ENCODE measurements at places on chromosomes 2 and 18. TPM values are rescaled to one million over a fixed set of nuclear protein-coding genes. Genes with fewer than 3 reads are reported as not detected.

The REG1B gene
- 0.39 TPM for polyA plus RNA-seq

The CDH2 gene
- polyA plus RNA-seq, result 0.96 TPM

- H3K27me3 ChIP-seq, result peaks cover 4% of the 10 kb centered on the region
- no peak for DNase-seq
- H3K4me3 ChIP-seq, result no peak within 1 kb of the TSS
- H3K4me1 ChIP-seq, result no peaks in the 10 kb centered on the region
These were observed at the start of gene TNS1 for GRCh38 chr2:218002845-218003180. TNS1 (minus strand) TSS chr2:218002995; CDS start chr2:218002872, 123 bp downstream.

DNA sequence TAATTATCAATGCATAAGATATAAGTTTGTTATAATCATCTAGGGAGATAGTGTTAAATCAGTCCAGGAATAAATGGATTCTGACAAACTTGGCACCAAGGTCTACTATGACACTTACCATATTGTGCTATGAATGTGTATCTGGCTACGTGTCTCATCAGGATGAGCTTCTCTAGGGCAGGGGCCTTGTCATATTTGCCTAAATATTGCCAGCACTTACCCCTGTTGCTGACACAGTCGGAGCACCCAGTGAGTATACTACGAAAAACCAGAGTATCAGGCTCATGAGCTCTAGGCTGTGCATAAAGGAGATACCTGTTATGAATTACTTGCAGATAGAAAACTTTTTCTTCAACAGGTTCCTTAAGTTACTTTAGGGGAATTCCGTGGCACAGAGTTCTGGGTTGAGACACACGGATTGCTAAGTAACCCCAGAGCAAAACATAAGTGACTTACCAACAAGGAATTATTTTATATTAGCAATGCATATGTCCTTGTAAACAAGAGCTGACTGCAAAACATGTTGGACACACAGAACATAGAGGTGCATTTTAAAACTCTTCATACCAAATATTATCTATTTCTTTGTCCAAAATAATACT lies 7.7 kb upstream of the TTC39C start:
- no peak for DNase-seq
- H3K27ac ChIP-seq, result no peak overlapping the region
- peaks cover 55% of the 10 kb centered on the region for H3K4me1 ChIP-seq
- H3K4me3 ChIP-seq, result no peak overlapping the region

DNA sequence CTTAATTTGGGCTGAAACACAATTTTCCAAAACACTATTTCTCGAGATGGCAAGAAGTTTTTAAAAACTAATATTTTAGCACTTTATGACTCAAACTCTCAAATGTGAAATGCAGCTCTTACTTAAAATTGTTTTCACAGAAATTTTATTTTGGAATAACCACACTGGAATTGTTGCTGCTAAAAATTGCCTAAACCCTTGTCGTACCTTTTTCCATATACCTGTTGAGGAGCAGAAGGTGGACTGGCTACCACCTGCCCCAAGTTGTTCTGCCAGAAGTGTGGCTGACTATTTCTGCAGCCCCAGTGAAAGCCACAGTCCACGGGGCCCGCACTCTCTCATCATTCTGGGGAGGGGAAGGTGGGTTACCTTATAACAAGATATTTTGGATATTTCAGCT lies 23.4 kb downstream of the TNFRSF11A start:
- no peak for DNase-seq
- H3K4me1 ChIP-seq, result no peaks in the 10 kb centered on the region
- no peaks in the 10 kb centered on the region for H3K36me3 ChIP-seq
- H3K27me3 ChIP-seq, result no peaks in the 10 kb centered on the region

DNA sequence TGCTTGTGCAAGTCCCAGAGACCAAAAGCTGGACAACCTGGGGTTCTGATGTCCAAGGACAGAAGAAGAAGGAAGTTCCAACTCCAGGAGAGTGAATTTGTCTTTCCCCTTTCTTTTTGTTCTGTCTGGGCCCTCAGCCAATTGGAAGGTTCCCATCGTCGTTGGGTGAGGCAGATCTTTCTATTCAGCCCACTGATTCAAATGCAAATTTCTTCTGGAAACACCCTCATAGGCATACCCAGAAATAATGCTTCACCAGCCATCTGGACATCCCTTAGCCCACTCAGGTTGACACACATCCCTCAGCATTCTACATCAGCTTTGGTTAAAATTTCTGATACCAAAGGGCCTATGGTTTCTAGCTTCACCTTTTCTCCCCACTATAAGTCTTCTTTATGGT lies 156.5 kb downstream of the SP3 start:
- H3K4me3 ChIP-seq, result no peak overlapping the region
- no peaks in the 10 kb centered on the region for H3K36me3 ChIP-seq
- H3K27ac ChIP-seq, result no peak overlapping the region
- DNase-seq, result no peak
- no peaks in the 10 kb centered on the region for H3K27me3 ChIP-seq

DNA sequence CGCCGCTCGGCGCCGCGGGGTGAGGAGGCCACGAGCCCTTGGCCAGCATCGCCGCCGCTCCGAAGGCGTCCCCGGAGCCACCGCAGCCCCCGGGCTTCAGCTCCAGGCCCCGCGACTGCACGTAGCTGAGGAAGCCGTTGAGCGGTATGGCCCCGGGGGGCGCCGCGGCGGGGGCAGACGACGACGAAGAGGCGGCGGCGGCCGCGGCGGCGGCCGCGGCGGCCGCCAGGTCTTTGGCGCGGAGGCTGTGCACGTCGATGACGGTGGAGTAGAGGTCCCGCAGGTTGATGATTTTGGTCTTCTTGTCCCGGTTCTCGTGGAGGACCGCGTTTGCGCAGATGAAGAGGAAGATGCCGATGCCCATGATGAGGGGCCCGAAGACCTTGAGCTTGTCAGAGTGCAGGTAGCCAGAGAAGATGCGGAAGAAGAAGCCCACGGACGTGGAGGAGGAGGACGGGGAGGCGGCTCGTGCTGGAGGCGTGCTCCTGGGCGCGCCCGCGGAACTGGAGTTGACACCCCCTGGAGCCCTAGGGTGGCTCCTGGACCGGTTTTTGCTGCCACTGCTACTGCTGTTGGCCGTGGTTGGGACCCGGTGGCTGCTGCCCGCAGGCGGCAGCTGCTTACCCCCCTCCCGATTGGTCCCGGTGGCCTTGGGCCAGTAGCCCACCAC lies 4.0 kb downstream of the TMEM200C start:
- H3K4me1 ChIP-seq, result peaks cover 38% of the 10 kb centered on the region
- peaks cover 74% of the 10 kb centered on the region for H3K27me3 ChIP-seq
- H3K4me3 ChIP-seq, result peak overlapping the region; percentile 60
- no peak for DNase-seq

DNA sequence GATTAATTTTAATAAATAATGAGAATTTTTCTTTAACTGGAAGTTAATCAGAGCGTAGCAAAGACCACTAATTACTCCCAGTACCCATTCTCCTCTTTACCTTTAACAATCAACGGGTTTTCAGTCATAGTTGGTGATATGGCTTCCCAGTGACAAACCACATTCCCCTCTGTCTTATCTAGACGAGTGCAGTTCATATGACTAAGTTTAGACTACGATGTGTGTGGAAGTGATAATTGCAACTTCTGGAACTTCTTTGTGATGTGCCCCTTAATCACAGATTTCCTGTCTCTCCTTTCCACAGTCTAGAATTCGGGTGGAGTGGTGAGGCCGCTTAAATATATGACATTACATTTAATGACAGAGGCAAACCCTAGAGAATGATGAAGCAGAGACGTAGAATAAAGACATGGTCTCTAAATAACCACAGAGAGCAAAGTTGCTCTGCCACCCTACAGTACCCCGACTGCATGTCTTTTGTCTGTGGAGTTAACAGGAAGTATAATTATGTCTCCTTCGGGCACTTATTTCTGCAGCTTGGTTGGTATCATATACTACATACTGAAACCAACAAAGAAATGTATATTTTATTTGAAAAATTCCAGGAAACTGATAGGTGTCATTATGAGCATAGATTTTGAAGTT lies 693.3 kb upstream of the CDH7 start:
- H3K27ac ChIP-seq, result no peak overlapping the region
- DNase-seq, result no peak
- no peaks in the 10 kb centered on the region for H3K27me3 ChIP-seq
- H3K4me1 ChIP-seq, result no peaks in the 10 kb centered on the region
- no peaks in the 10 kb centered on the region for H3K36me3 ChIP-seq

DNA sequence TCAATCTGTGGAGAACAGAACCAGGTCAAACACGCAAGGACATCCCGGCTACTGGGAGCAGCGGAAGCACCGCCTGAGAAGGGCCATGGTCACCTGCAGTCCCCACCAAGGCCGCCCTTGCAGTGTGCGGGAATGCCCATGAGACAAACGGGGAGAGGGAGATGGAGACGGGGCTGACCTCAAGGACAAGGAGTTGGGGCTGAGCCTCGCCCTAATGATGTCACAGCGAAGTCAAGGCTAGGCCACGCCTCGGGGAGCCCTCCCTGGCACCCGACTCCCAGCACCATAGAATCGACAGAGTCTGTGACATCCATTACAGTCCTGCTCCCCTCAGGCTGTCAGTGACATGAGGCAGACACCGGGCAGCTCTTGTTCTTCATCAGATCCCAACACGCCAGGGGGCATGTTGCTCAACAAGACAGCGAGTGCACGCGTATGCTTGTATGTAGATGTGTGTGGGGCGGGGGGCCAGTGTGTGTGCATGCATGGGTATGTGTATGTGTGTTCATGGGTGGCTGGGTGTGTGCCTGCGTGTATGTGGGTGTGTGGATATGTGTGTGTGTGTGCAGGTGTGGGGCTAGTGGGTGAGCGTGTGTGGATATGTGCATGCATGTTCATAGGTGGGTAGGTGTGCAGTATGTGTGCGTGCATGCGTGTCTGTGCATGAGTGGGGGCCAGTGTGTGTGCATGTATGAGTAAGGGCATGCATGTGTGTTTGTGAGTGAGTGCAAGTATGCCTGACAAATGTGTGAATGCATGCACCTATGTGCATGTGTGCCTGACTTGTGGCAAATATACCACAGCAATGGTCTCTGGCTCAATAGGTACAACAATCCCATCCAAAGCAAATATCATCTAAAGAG lies 57.0 kb downstream of the ANKMY1 start:
- no peak overlapping the region for H3K4me3 ChIP-seq
- no peak overlapping the region for H3K27ac ChIP-seq
- DNase-seq, result peak; percentile 64
- no peaks in the 10 kb centered on the region for H3K27me3 ChIP-seq

Data from spleen (tissue), 13 donors.